ENCODE measurements at places on chromosomes 12 and 14. TPM values are rescaled to one million over a fixed set of nuclear protein-coding genes. Genes with fewer than 3 reads are reported as not detected.
A peak's percentile ranks its signal among the peaks of the same experiment; 100 is the strongest.

The SOX5 gene
- not detected for total RNA-seq

The PAH gene
- not detected for total RNA-seq

The CYP46A1 gene
- 0.52 TPM for total RNA-seq

The CRIP1 gene
- total RNA-seq, result 45.9 TPM

DNA sequence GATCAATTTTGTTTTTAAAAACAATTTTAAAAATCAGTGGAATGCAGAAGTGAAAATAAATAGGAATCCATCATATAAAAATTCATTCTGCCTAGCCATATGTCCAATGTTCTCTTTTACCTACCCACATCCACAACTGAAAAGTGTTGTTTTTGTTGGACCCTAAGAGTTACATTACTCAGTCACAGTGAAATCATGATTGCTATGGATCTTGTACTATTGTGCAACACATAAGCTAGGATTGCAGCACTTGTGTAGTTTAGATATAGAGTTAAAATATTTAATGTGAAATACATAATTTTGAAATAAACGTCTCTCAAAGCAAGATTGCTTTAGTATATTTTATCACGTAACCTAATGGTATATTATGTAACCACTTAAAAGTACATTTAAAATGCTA lies 213.3 kb upstream of the CLEC14A start:
- no peak for DNase-seq

DNA sequence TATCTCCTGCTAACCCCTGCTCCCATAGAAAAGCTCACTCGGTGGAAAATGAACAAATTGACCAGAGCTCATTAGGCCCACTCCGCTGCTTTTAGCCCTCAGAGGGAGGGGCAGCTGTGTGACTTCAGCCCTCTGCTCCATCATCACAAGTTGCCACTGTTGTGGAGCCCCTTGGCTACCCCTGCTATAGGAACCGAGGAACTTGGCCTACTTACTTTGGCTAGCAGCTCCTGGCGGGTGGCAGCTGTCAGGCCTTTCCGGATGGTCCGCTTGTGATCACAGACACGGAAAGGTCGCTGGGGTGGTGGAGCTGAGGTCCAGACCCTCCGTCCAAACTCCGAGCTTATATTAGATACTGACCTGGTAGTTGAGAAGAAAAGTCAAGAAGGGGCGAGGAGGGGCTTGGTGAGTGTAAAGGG lies 612 bp downstream of the CIDEB start:
- DNase-seq, result no peak

GRCh38 chr12:110996415-110996814 lies 76.0 kb upstream of the MYL2 start:
- no peak for DNase-seq

- no peak for DNase-seq
Measured at GRCh38 chr12:127169321-127170181, 1097.4 kb upstream of the TMEM132C start.

DNA sequence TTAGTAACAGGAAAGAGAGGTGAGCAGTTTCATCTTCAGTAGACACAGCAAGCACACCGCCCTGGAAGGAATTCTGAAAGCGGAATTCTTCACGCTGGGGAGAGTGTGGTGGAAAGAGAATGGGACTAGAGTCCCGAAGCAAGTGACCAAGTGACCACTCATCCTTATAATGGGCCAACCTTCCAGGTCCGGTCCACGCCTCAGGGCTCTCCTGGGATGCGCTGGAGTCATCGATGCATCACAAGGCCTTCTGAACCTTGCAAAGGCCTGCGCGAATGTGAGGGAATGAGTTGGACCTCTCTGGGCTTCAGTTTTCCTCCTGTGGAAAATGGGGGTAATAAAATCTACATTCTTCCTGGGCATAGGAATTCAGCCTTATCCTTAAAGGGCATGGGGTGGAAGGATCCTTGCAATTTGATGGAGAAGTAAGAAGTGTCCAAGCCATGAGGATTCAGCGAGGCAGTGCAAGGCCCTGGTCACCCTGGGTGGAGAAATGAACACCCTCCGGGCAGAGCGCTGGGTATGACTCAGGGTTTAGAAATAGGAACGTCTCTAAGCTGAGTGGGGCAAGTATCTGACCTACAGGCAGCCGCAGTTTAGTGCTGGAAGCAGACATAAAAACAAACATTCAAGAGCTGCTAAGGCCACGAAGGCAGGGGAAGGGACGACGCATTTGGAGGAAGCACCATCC lies 97.7 kb downstream of the SETD3 start:
- DNase-seq, result peak; percentile 78

DNA sequence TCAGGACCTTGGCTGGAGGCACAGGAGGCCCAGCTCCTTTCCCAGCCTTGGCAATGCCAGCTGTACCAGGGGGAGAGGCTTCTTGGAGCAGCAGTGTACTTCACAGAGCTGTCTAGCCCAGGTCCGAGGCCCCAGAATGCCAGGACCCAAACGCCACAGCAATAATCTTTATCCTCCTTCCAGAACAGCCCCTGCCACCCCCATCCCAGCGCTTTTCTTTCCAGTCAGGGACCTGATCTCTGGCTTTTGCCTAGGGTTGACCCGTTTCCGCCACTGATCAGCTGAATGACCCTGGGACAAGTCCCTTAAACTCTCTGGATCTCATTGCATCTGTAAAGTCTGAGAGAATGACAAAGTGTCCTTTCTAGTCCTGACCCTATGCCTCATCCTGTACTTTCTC lies 5.1 kb downstream of the LAG3 start:
- no peak for DNase-seq

- DNase-seq, result no peak
Measured at GRCh38 chr14:41605550-41606281, 960 bp upstream of the LRFN5 start.

DNA sequence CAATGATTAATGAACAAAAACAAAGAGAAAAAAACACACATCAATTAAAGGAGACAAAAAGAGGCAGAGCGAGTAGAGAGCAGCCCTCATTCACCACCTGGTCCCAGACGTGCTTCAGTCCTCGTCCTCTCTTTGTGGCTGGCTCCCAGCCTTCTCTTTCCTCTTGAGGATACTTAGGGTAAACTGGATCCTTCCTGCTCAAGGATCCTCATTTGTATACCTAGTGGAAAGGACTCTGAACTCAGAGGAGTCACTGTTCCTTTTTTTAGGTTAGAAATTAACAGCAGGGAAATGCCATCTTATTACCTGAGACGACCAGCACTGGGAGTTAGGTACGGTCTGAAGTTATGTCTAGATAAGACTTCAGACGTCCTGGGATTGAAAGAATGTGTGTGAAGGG lies 9.7 kb downstream of the MLEC start:
- DNase-seq, result no peak

- DNase-seq, result no peak
Measured at GRCh38 chr14:50795142-50795541, 35.8 kb downstream of the NIN start.

- DNase-seq, result no peak
Measured at GRCh38 chr12:109202770-109203169, 86.4 kb downstream of the ACACB start.

DNA sequence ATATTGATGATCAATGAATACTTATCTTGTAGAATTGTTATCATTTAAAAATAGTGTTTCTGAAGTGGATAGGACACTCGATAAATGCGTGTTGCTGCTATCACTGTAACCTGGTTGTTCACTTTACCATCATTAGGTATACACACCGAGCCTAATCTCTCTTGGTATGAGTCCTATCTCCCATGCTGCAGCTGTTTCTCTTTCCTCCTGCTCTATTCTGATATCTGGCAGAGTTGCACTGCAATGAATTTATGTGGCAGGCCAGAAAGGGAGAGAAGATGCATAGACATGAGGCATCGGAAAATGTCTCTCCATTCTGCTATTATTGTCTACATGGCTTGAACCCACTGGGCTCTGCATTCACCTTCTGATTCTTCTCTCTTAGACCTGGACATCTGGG lies 26.7 kb downstream of the KCNK10 start:
- DNase-seq, result no peak

- no peak for DNase-seq
Measured at GRCh38 chr12:56425940-56426438, 23.2 kb downstream of the TIMELESS start.

DNA sequence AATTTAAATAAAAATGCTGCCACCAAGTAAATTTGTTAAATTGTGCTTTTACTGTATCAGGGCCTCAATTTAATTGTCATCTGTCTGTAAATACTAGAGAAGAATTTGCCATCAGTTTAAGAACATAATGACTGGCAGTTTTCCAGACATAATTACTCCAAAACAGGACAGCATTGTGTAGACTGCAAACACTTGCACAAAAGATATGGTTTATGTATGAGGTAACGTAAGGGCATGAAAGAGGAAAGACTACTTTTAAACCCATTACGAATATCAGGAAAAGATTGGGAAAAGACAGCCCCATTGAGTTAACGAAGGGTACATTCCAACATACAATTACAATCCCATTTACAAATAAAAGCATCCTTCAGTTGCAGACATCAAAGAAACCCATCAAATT lies 59.8 kb upstream of the KRR1 start:
- no peak for DNase-seq

DNA sequence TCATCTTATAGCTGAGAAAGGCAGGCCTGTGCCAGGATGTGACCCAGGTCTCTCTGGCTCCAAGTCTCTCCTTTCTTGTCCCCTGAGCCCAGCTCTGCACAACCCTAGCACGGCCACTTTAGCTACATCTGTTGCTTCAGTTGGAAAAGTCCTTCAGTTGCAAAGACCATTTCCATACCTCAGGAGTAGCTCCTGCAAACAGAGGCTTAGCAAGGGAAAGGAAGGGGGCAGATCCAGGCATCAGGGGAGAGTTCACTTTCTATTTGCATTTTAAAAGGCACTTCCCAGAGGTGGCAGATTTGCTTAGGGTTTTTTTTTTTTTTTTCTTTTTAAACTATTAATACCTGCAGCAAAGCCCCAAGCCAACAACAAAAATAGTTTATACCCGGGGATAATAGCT lies 3.0 kb upstream of the PITPNM2 start:
- no peak for DNase-seq

GRCh38 chr14:99821519-99822508 lies 28.6 kb downstream of the EML1 start:
- DNase-seq, result peak; percentile 71
